Right ventricle myocardium inferior (tissue), 1 donor: ENCODE measurements at places on chromosomes 4 and X.

- DNase-seq = no peak
These were observed 240.5 kb upstream of the POF1B start for GRCh38 chrX:85619962-85620361.

GRCh38 chr4:69458184-69458826 is 37.4 kb downstream of the UGT2B4 start:
- no peak for DNase-seq

- DNase-seq = no peak
These were observed 8.1 kb upstream of the SAP30 start for GRCh38 chr4:173362666-173363065.

DNA sequence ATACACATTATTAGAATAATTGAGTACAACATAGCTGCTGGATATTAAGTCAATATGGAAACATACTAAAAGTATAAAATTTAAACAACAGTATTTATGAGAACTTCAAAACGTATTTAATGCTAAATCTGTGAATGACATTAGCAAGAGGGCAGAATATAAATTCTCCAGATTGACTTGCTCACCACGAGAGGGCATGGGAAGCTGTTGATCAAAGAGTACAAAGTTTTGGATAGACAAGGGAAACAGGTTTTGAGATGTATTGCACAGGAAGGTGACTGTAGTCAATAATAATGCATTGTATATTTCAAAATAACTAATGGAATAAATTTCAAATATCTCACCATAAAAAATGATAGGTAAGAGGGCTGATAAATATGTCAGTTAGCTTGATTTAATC is 768.2 kb downstream of the CENPC start:
- no peak for DNase-seq

DNA sequence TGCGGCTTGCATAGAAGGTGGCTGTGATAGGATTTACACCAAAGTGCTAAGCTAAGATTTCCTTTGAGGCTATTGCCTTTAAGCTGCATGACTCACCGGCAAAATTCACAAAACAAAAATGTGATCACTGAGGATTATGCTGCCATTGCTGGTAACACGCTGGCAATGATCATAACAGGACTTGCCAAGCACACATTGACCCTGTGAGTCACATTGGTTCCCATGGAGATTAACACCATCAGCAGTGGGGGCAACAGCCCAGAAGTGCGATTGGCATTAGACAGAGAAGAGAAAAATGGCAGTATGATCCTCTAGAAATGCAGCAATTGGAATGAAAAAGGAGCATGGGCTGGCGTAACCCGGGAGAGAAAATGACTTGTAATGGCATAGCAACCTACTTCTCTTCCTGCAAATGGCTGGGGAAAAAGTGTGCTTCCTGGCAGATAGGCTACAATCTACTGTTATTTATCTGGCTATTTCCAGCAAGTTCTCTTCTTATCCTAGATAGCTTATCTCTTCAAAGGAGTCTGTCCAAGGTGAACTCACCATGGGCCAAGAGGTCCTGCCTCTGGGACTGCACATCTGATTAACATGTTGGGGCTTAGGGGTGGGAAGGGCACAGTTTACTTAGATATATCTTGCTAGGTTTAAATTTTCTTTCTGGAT is 314.2 kb upstream of the IGFBP7 start:
- DNase-seq = no peak

DNA sequence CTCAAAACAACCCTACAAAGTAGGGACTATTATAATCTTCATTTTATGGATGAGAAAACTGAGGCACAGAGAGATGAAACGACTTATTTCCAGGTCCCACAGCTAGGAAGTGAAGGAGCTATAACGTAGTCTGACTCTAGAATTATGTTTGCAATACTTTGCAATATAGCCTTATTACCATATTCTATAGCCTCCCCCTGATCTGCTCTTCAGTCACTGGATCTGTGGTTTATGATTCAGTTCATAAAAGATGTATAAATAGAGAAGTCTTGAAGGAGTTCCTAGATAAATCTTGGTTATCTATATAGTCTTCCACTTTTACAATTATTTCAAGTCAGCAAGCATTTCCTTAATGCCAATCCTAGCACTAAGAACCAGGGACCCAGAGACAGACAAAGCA is 57.5 kb downstream of the OPHN1 start:
- no peak for DNase-seq

DNA sequence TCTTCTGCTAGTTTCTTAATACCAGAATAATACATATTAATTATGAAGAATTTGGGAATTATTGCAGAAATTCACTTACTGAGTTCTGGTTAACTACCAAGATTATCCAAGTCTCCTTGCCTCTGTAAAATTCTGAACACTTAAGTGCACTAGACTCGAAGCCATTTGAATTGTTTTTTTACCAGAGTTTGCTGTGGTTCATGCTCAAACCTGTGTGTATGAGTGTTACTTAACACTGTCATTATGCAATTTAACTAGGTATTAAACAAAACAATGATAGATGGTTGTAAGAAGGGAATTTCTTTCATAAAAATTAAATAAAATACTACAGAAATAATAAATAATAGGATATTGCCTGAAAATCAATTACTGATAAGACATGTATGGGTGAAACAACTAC is 145.6 kb upstream of the FAT4 start:
- DNase-seq = no peak

DNA sequence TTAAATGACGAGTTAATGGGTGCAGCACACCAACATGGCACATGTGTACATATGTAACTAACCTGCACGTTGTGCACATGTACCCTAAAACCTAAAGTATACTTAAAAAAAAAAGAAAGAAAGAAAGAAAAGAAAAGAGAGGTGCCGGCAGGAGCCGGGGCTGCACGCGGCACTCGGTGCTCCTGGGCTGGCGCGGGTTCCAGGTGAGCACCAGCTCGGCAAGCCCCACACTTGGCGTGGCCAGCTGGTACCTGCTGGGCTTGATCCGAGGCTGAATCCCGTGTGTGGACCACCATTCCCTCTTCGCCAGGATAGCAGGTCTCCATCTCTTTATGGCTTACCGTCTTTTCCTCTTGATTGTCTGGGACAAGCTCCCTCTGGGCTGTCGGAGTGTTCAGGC is 17.9 kb upstream of the HERC6 start:
- DNase-seq = no peak

DNA sequence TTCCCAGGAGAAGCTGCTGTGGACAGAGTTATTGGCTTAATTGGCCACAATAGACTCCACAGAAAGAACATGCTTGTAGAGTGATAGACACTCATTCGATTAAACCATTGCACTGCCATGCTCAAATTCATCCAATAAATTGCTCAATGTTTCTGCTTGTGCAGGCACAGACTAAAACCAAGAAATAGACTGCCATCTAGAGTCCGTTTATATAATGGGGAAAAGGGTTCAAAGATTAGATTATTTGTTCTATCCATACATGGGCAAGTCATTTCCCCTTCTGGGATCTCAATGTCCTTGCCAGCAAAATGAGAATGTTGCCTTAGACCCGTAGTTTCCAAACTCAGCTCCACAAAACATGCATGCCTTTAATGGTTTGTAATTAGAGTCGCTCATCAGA is 8.7 kb downstream of the SMIM10 start:
- no peak for DNase-seq

- DNase-seq = no peak
These were observed 2.4 kb downstream of the TSC22D3 start for GRCh38 chrX:107773206-107773605.

DNA sequence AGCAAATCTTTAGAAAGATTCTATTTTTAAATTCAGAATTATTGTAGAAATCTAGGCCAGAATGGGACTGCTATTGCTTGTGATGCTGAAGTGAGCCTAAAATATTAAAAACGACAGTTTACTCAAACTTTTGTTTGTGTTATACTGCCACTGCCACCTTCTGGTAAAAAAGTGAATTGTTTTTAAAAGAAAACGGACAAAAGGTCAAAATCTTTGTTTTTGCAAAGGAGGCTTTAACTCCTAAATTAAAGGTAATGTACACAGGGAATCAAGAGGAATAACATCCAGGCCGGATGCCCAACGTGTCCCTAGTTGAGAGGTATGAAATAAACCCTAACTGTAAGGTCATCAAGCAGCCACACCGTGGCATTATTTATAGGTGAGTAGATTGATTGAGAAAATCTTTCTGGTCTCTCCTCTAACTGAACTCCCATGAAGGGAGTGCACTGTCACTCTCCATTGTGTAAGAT is 338.3 kb upstream of the GALNT7 start:
- no peak for DNase-seq

DNA sequence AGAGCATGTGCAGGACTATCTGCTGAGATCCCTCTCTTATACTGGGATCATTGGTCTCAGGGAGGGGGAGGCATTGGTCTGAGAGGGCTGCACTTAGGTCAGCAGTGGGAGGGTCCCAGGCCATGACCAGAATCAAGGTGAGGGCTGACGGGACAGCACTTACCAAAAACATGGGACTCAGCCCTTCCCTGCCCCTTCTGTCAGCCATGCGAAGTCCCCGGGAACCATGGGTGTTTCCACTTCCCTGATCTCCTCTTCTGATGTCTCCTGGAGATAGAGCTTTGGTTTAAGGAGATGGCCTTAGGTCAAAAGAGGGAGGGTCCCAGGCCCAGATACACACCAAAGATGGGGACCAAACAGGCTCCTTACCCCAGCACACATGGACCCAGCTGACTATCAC is 12.9 kb upstream of the HSFX1 start:
- DNase-seq = no peak

DNA sequence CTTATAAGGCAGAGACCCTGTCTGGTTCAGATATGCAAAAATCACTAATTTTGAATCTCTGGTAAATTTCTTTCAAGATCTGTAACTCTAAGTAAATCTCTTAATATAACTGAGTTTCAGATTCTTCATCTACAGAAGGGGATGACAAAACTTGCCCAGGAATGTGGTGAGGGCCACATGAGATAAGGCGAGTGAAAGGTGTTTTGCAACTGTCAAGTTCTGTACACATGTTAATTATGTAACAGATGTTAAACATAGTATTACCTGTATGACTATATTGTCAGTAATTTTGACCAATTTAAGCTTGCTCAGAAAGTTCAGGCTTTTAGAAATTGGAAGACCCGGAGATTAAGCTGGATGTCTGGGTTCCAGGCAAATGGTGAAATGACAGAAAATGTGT is 549 bp upstream of the GLRB start:
- DNase-seq = no peak

GRCh38 chrX:34332334-34332733 is 200.2 kb upstream of the FAM47A start:
- DNase-seq = no peak

DNA sequence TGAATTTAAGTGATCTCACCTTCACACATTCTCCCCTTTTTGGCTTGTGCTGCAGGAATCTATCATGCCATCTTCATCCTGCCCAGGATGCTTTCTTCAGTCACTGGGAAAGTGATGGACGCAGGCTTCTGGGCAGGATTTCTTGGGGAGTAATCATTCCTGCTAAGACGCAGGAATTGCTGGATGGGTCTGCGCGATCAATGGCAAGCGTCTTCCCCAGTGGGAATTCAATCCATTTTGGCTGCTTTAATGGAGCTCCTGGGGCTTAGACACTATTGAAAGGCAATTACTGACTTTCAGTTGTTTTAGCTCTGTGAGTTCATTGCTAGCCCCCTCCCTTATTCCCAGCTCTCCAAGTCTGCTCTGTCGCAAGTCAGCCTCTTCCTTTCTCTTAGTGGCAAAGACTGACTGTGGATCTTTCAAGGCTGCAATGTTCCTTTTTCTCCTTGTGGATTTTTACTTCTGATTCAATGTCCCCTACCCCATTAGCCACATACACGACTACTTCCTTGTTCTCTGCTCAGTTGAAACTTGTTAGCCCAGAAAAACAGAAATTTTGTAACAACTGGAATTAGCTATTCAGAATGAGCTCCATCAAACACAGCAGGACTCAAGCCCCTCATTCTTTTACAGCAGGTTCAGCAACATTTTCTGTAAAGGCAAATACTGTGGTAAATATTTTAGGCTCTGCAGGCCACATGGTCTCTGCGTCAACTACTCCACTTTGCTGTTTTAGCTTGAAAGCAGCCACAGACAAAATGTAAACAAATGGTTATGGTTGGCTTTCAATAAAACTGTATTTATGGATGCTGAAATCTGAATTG is 154.9 kb downstream of the ASB9 start:
- DNase-seq = no peak

GRCh38 chrX:63561425-63561824 is 210.3 kb upstream of the SPIN4 start:
- DNase-seq = no peak

- DNase-seq = no peak
These were observed 123.8 kb downstream of the RPS6KA6 start for GRCh38 chrX:84064164-84064563.

DNA sequence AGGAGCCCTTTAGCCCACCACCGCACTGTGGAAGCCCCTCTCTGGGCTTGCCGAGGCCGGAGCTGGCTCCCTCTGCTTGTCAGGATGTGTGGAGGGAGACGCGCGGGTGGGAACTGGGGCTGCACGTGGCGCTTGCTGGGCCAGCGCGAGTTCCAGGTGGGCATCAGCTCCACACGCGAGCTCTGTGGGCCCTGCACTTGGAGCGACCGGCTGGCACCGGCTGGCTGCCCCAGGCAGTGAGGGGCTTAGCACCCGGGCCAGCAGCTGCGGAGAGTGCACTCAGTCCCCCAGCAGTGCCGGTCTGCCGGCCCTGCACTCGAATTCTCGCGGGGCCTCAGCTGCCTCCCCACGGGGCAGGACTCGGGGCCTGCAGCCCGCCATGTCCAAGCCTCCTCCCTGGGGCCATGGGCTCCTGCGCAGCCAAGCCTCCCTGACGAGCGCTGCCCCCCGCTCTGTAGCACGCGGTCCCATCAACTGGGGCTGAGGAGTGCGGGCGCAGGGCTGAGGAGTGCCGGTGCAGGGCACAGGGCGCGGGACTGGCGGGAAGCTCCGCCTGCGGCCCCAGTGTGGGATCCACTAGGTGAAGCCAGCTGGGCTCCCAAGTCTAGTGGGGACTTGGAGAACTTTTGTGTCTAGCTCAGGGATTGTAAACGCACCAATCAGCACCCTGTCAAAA is 93.6 kb downstream of the DTHD1 start:
- no peak for DNase-seq

DNA sequence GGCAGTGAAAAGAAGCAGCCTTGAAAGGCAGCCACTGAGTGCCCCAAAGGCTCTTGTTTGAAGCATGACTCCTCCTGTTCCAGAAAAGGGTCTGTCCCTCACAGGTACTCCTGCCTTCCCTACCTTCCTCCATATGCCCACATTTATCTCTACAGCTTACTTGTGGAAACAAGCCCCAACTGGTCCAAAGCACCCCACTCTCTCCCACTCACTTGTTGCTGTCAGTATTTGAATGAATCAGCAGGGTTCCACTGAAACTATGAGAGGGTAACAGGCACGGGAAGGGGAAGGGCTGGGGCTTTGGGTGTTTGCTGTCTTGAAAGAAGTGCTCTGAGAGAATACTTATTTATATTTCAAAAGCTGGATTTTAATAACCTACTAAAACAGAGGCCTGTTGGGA is 34.9 kb downstream of the GPR143 start:
- DNase-seq = no peak

- DNase-seq = no peak
These were observed 9.6 kb upstream of the CHRNA9 start for GRCh38 chr4:40325406-40326019.

DNA sequence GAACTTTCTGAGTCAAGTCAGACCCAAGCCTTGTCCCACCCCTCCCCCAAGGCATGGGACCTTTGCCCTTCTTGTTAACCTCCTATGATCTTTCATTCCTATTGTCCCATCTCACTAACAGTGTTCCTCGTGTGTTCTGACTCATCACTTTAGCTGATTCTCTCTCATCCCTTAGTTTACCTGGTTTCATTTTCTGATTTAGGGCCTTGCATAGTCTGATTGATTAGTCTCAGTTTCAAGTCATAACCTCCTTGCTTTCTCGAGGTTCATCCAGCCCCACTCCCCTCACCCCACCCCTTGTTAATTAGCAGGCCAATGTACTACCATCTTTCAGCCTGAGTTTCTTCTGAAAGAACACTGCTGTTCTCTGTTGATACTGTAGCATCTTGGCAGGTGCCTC is 517.4 kb downstream of the RPA4 start:
- DNase-seq = no peak
